ENCODE measurements at places on chromosomes 5 and 9.

- peak; percentile 35 for DNase-seq
Measured at GRCh38 chr5:76379316-76379715, 23.8 kb upstream of the IQGAP2 start.

- no peak for DNase-seq
Measured at GRCh38 chr9:84845956-84846900, 176.7 kb downstream of the NTRK2 start.

GRCh38 chr9:27195191-27195590, 86.2 kb downstream of the TEK start:
- no peak for DNase-seq

GRCh38 chr9:130143958-130144366, 28.2 kb upstream of the NCS1 start:
- DNase-seq = no peak

Measured in bone marrow (tissue), 2 donors.